ENCODE measurements at places on chromosomes 1 and 21. TPM values are rescaled to one million over a fixed set of nuclear protein-coding genes. Genes with fewer than 3 reads are reported as not detected.

The IFT25 gene
- 46.1 TPM for total RNA-seq

The OR10Z1 gene
- total RNA-seq, result not detected

The TSPEAR gene
- total RNA-seq, result 2.1 TPM

The ICOSLG gene
- total RNA-seq, result 1.6 TPM

The ANKRD35 gene
- total RNA-seq, result 3.4 TPM

The TSTD1 gene
- 67.9 TPM for total RNA-seq

The HES3 gene
- total RNA-seq, result not detected

The NR1I3 gene
- not detected for total RNA-seq

The ACBD3 gene
- total RNA-seq, result 51.9 TPM

The ZMYND12 gene
- total RNA-seq, result 6.6 TPM

The INKA2 gene
- total RNA-seq, result 12.5 TPM

Measured in lung (tissue), 17 donors.